Activated B cell treated with CpG ODN at 0.5 μM for 24 hours (primary cell): ENCODE measurements at places on chromosomes 12 and 14.

DNA sequence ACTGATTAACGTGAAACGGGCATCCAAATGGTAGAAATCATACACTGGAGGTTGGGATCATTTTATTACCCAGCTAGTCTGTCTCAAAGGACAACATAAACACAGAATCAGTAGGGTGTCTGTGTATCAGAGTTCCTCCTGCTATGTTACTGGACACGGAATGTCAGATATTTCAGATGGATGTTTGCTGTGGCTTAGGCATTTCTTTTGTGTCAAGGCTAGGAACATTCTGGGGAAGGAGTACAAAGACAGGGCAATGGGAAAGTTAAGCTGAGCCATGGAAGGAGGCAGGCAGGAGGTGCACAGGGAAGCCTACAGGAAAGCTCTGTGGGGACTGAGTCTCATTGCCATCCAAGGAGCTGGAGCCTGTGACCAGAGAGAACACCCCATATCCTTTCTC lies 254.6 kb downstream of the C12orf75 start:
- DNase-seq, result no peak

DNA sequence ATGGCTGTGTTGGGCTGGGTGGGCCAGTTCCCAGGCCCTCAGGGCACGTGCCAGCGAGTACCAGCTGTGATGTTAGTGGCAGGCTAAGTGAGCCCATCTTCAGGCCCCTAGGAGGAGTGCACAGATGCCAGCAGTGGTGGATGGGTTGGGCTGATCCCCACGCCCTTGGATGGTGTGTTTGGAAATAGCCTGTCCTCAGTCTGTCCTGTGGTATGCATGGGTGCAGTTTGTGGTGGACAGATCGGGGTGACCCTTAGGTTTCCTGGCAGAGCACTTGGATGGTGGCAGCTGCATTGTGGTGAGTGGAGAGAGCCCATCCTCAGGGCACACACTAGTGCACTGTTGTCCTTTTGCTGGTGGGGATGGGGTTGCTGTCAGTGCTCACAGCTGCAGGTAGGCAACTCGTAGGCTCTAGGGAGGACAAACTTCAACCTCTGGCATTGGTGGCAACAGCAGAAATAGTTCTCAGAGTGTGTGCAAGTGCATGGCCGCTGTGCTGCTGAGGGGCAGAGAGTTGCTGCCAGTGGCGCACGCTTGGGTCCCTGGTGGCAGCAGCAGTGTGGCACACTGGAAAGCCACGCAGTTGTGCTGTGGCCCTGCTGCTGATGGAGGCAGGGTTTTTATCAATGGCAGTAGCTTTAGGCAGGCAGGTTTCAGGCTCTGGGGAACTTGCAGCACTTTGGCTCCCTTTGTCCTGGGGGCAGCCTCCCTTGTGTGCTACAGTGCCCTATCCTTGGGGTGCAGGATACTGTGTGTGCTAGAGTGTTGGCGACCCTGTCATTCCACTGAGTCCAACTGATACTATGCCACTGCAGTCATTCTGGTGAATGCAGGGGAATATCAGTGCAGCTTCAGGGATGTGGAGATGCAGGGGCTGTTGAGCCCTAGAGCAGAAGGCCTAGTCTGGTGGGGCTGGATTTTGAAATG lies 65.5 kb downstream of the FBXO33 start:
- no peak for DNase-seq

GRCh38 chr12:130602251-130602650 lies 113.8 kb downstream of the RIMBP2 start:
- DNase-seq, result no peak

DNA sequence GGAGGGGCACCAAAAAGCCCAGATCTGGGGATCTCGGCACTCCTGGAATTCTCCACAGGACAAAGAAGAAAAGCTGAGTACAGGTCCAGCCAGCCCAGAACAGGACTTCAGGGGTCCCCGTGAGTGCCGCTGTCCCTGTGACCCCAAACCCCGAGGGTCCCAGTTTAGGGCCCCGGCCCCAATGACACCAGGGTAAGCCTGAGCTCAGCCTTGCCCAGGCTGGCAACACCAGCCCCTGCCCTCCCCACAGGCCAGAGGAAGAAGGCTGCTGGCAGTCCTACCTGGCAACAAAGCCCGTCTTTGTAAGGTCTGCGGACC lies 1.8 kb downstream of the CDK2AP1 start:
- peak; percentile 29 for DNase-seq

DNA sequence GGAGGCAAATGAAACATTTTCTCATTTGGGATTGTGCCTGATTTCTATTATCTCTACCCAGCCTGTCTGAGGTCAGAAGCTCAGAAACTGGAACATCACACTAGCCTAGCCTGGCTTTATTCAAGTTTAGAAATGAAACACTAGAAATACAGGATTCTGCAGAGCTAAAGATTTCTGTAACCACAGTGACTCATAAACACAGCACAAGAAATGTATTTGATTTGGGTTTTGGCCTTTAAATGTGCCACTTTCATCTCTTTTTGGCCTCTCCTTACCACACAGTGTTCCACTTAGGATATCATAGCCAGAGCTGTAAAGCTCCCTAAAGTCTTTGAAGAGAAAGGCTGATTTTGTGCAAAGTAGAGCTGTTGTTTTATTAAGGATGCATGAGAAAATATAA lies 307.5 kb downstream of the EMP1 start:
- no peak for DNase-seq

DNA sequence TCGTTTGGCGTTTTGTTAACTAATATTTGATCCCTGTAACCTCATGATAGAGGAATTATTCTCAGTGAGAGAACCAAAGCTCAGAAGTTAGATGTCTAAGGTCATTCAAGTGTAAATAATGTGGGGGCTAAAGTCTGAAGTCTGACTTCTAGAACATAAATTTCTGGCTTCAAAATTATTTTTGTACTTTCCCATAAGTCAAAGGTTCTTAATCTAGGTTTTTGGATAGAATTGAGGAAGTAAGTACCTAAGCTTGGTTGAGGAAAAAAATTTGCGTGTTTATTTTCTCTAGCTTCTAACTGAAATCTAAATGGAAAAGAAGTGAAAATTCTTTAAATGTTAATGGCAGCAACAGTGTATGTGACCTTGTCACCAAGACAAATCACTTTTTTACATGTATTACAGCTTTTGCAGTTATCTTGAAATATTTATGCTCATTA lies 2.3 kb downstream of the LARP4 start:
- DNase-seq, result no peak

- no peak for DNase-seq
Observed at GRCh38 chr12:113271466-113271852, 50.2 kb downstream of the TPCN1 start.

GRCh38 chr14:74258764-74259035 lies 19.5 kb downstream of the VSX2 start:
- no peak for DNase-seq

DNA sequence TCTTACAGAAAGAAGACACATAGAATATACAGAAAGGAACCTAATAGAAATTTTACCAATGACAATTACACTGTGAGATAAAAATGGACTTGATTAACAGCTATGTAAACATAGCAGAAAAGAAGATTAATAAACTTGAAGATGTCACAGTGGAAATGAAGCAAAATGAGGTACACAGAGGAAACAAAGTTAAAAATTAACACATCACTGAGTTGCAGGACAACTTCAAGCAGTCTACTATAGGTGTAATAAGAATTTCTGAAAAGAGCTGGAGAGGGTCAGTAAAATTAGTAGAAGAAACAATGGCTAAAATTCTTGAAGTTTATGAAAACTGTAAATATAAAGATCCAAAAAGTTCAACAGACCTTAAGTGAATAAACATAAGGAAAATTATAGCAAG lies 738.7 kb downstream of the C12orf50 start:
- DNase-seq, result no peak

- DNase-seq, result no peak
Observed at GRCh38 chr14:20387576-20387975, 25.7 kb downstream of the TEP1 start.

GRCh38 chr12:132144810-132145168 lies 532 bp downstream of the NOC4L start:
- DNase-seq, result no peak
